ENCODE measurements at places on chromosomes 7 and 10.

GRCh38 chr7:142482891-142483658 is 225.2 kb upstream of the PRSS58 start:
- peak; percentile 74 for DNase-seq

GRCh38 chr7:10156972-10157371 is 816.7 kb upstream of the PHF14 start:
- no peak for DNase-seq

DNA sequence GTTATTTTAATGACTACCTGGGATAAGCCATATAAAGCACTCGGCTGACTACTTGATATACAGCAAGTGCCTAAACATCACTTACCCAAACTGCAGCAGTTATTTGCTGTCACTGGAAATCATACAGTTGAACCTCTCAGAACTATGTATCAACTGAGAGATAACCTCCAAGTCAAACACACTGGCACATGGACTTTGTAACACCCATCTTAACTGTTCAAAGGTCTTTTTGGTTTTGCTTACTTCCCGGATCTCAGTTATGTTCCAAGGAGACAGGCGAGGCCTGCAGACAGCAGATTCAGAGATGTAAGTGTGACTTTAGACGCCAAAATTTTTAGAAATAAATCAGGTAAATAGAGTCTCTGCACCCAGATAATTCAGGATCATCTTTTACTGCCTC is 34.6 kb upstream of the DAGLB start:
- DNase-seq = no peak

GRCh38 chr7:155477476-155477875 is 19.5 kb downstream of the EN2 start:
- no peak for DNase-seq

GRCh38 chr7:13651167-13651566 is 338.3 kb downstream of the ETV1 start:
- no peak for DNase-seq

DNA sequence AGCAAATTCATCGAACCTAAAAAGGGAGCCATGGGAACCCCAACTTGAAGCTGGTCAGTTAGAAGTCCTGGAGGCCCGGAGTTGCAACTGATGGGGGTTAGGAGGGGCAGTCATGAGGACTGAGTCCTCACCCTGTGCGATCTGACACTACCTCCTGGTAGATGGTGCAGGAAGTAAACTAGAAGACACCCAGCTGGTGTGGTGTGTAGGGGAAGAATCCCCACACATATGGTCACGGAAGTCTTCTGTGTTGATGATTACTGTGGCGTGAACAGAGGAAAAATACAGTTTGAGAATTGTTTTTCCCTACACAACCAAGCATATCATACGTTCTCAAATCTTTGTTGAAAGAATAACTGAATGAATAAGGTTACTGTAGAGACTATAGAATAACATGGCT is 164.6 kb upstream of the KCTD7 start:
- DNase-seq = no peak

DNA sequence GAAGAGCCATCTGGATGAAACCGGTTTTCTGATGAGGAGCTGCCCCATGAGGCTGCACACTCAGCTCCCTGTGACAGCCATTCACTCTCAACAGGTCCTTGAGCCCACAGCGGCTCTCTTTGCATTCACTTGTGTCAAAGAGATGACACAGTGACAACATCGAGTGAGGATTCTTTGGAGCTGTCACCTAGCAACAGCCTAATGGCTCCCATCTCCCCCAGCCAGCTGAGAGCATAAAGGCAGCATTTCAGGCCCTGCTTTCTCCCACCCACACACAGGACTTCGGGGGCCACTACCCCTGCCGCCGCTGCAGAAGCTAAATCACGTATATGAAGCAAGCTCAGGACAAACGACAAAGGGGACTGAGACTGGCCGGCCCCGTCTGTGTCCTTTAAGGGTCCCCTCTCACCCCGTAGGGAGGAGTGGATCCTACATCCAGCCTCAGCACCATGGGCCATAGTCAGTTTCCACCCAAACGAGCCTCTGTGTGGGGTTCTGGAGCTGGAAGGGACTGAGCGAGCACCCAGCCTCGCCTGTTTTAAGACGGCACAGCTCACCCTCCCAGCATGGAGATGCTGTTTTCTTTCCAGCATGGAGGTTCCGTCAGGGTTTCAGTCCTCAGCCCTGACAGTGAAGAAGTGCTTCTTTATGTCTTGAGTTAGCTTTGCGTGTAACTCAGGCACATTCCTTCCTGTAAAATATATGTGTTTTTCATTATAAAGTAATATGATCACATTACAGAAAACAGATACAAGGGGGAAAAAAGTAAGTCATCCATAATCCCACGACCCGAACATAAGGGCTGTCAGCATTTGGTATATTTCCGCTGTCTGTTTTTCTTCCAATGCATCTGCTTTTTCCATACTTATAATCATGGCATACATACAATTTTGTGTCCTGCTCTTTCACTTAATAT is 4.9 kb downstream of the CPA4 start:
- no peak for DNase-seq

GRCh38 chr7:147659036-147659995 is 931.2 kb upstream of the C7orf33 start:
- DNase-seq = no peak

GRCh38 chr7:139855498-139856270 is 26.6 kb downstream of the TBXAS1 start:
- DNase-seq = no peak

GRCh38 chr7:52956379-52956915 is 79.0 kb upstream of the POM121L12 start:
- DNase-seq = no peak

GRCh38 chr7:34337163-34337562 is 320.9 kb upstream of the NPSR1 start:
- DNase-seq = no peak

GRCh38 chr10:101993651-101994200 is 62.2 kb downstream of the ARMH3 start:
- DNase-seq = no peak

DNA sequence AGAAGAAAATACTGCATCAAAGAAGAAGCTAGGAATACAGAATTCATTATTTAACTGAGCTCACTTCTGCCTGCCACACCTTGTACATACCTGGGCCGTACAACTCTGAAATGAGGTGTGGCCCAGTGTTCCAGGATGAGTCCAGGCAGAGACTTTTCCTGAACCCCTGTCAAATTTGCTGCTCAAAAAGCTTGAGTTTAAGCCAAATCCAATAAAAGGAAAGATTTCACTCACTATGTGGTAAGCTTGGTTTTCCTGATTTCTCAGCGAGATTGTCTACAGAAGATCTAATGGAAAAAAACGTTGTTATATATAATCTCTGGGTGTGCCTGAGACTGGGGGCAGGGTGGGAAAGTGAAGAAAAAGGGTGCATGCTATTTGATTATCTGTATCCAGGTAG is 72.1 kb upstream of the EGFR start:
- no peak for DNase-seq

GRCh38 chr7:25716421-25716820 is 435.6 kb upstream of the NFE2L3 start:
- DNase-seq = no peak

DNA sequence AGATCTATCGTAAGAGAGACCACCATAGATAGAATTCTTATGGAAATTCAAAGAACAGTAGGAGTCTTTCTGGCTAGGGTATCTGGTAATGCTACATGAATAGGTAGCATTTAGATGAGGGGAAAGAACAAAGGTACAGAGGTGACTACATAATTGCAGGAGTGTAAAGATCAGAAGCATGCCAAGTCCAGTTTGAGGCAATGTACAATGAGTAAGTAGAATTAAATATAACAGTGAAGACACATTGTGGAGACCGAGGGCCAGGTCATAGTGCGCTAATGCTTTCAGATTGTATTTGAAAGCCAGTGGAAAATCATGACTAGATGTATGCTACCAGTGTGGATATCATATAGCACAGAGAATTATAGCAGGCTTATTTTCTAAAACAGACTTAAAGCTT is 1611.6 kb upstream of the LRRTM3 start:
- no peak for DNase-seq

- peak; percentile 81 for DNase-seq
These were observed 1.6 kb downstream of the PDGFA start for GRCh38 chr7:517774-518629.

DNA sequence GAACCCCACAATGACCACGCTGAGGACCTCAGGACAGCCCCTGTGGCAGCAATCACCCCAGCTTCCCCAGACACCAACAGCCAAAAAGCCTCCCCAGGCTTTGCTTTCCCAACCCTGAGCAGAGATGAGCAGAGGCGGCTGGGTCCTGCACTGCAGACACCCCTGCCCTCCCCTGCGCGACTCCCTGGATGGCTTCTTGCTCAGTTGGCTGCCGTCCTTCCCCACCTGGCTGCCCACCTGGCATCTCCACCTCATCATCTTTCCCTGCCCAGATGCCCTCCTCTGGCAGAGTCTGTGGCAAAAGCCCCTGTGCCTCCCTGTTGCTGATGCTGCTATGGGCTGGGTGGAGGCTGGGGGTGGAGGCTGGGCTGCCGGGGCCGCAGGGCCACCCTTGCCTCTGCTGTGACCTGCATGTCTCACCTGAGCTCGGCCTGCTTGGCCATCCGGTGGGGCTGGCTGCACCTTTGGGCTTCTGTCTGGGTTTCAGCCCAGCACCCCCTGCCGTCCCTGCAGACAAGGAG is 567.7 kb downstream of the TCERG1L start:
- DNase-seq = no peak

DNA sequence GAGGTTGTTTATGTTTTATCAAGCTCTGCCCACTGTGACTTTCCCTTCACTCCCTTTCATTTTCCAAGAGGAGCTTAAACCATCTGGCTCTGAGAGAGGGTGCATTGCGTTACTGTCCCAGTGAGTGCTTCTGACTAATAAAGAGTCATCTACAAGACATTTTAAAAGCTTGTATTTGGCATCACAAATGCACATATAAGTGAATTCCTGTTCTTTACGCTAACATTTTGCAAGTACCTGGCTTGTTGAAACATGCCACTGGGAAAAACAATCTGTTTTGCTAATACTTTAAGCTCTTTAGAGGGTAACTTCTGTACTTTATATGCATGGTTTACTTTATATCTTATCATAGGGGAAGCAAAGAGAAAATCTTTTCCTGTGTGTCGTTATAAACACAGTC is 534.6 kb upstream of the POM121L12 start:
- no peak for DNase-seq

DNA sequence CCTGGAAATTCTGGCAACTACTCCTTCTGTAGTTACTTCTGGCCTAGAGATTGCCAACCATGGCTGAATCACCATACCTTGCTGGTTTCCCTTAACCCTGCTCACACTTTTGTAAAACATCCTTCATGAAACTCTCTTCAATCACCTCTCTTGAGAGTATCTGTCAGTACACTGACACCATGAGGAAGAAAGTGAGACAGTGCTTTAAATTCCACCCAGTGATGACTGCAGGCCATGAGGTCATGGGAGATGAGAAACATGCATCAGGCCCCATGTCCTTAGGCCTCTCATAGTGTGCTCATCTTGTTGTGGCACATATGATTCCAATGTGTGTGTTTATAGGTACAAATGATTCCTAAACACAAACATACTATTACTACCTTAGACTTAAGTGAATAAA is 24.6 kb upstream of the NAMPT start:
- no peak for DNase-seq

GRCh38 chr7:25696571-25696970 is 455.4 kb upstream of the NFE2L3 start:
- no peak for DNase-seq

- no peak for DNase-seq
These were observed 386.0 kb downstream of the RPS24 start for GRCh38 chr10:78419481-78420265.

DNA sequence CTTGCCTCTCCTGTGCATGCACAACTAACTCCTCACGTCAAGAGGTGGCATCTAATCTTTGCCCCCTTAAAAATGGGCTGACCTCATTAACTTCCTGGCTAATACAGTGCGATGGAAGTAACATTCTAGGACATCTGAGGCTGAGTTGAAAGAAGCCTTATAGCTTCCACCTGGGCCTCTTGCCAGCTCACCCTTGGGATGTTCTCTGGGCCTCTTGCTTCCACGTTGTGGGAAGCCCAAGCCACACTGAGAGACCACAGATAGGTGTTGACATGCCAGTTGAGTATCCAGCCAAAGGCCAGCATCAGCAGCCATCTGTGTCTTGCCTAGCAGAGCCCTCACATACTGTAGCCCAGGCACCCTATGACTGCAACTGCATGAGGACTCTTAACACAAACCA is 60.8 kb upstream of the GDF10 start:
- DNase-seq = no peak

- no peak for DNase-seq
These were observed 182.7 kb downstream of the CUX1 start for GRCh38 chr7:102000123-102000522.

- DNase-seq = no peak
These were observed 447.4 kb downstream of the XPNPEP1 start for GRCh38 chr10:109475711-109476421.
